Activated T-helper 17 cell treated with anti-CD3 and anti-CD28 coated beads, Interleukin-2, amount 50 U/mL, for 72 hours (primary cell): ENCODE measurements at places on chromosomes 7 and 10.

DNA sequence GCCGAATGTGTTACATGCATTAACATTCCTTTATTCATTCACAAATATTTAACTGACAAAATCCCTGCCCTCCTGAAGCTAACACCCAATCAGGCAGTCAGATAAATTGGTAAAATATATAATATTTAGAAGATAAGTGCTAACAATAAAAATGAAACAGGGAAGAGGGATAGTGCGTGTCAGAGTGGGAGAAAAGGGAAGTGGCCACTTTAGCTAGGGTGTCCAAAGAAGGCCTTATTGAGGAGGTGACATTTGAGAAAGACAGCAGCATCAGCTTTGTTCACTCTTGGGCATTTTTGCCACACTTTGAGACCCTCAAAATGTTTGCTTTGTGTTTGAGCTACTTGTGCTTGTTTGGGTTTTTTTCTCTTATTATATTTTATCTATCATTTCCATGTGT, 317.8 kb downstream of the SNX13 start:
- no peak for ATAC-seq

DNA sequence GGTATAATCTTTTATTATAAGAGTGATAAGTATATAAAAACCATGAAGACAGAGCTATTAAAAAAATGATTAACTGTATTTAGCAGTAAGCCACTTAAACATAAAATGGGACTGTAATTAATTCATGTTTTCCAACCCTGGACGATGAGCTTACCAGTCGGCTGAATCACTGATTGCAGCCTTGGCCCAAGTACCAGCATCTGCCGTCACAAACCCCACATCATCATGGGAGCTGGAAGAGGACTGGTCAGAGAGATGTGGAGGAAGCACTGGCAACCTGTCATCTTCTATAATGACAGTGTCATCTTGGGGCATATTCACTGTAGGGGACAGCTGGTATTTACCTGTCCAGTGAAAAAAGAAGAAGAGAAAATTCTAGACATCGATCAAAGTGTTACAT, 473.6 kb downstream of the PARD3 start:
- ATAC-seq = no peak

GRCh38 chr7:12519682-12520009, 50.9 kb upstream of the SCIN start:
- ATAC-seq = no peak

GRCh38 chr7:129741743-129742213, 130.3 kb downstream of the NRF1 start:
- ATAC-seq = no peak

DNA sequence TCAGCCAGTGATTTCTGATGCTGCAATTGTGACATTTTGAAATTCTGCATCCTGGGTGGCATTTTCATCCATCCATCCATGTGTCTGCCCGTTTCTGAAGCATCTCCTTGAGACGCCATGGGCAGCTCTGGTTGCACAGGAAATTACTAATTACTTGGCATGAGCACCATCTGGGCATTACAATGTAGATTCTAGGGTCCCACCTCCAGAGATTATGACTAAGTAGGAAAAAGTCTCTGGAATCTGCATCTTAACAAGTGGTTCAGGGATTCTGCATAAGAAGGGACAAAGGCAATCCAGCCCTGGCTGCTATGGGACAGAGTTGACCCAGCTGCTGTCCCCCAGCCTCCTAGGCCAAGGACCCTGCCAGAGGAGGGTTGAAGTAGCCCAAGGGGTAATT, 65.3 kb downstream of the CUZD1 start:
- ATAC-seq = no peak

GRCh38 chr10:28765641-28766040, 88.3 kb downstream of the BAMBI start:
- no peak for ATAC-seq

DNA sequence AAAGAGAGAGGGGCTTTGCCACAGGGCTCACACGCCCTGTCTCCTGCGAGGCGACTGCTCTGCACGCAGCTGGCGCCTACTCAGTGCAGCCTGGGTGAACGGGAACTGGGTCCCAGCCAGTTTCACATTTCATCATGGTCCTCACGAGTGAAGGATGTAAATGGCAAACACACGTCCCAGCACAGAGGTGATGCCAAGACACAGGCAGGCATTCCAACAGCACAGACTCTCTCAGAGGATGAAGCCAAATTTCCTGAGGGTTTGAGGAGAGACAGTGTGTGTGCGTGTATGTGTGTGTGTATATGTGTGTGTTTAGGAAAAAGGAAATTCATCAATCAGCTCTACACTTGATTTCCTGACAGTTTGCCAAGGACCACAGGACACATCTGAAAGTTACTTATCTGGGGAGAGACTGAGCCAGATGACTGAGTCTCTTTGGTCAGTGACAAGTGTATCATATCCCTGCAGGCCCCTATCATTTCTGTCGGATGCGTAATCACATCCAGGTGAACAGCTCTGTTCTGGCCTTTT, 53.9 kb downstream of the CHST15 start:
- no peak for ATAC-seq

DNA sequence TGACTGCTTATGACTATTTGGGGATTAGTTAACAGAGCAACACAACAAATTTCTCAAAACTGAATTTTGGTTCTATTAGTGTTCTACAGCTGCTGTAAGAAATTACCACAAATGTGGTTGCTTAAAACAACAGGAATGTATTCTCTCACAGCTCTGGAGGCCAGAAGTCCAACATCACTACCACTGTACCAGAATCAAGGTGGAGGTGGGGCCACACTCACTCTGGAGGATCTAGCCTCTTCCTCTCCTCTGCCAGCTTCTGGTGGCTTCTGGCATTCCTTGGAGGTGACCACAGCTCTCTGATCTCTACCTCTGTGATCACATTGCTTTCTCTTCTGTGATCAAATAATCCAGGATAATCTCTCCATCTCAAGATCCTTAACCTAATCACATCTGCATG, 194.7 kb upstream of the BMPER start:
- no peak for ATAC-seq

DNA sequence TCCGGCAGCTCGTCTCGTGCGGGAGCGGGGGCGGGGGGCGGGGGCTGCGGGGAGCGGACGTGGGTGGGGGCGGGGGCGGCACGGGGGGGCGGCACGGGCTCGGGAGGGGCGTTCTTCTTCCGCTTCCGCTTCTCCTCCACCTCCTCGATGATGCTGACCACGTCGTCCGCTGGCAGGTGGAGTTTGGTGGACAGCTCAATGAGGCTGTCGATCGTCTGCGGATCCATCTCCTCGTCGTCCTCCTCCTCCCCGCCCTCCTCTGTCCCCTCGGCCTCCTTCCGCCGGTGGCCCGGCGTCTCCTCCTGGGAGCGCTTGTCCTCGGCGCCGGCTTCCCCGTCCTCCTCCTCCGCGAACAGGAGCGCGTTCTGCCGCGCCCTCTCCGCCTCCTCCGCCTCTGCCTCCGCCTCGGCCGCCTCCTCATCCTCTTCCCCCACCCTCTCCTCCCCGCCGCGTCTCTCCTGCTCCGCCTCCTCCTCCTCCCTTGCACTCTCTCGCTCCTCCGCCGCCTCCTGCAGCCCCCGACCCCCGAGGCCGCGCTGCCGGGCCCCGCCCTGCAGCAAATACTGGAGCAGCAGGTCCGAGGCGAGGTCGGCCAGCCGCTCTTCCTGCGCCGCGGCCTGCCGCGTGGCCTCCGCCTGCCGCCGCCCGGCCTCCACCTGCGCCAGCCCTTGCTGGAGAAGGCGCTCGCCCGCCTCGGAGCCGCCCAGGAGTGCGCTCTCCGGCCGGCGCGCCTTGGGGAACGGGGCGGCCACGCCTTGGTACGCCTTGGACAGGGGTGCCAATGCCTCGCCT, 1.9 kb downstream of the VGF start:
- peak; percentile 3 for ATAC-seq

- no peak for ATAC-seq
Observed at GRCh38 chr10:1290071-1290471, 233.9 kb downstream of the WDR37 start.

- no peak for ATAC-seq
Observed at GRCh38 chr7:48875045-48875916, 49.1 kb upstream of the CDC14C start.

DNA sequence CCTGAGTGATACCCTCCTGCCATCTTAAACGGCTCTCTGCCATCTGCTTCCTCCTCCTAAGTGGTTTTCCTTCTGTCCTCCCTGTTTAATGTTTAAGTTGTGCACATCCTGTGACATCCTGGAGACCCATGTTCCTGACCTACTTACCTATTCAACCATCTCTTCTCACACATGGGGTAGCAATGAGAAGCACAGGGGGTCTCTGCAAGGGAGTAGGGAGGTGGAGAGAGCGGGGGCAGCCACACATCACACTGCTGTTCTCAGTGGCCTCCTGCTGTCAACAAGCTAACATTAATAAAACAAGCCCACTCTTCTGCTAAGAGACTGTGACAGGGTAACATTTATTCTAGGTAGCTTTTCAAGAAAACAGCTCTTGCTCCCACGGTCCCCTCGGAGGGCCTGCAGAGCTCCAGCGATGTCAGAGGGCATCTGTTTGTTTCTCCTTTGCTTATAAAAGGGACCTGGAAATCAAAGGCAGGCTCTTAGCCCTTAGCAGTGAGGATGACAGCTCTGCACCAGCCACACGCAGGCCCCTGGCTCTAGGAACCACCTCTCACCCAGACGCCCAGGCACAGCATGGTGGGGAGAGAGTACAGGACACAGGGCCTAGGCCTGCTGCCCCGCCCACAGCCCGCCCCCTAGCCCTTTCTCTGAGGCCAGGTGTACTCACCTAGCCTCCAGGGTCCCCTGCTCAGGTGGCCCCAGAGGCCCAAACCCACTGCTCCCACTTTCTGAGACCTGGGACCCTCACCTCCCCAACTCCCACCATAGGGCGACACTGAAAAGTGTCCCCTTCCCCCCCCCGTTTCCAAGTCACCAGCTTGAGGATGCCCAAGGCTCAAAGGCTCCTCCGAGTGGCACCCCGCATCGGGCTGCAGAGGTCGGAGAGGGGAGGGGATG, 943 bp upstream of the SLC18A2 start:
- ATAC-seq = no peak

DNA sequence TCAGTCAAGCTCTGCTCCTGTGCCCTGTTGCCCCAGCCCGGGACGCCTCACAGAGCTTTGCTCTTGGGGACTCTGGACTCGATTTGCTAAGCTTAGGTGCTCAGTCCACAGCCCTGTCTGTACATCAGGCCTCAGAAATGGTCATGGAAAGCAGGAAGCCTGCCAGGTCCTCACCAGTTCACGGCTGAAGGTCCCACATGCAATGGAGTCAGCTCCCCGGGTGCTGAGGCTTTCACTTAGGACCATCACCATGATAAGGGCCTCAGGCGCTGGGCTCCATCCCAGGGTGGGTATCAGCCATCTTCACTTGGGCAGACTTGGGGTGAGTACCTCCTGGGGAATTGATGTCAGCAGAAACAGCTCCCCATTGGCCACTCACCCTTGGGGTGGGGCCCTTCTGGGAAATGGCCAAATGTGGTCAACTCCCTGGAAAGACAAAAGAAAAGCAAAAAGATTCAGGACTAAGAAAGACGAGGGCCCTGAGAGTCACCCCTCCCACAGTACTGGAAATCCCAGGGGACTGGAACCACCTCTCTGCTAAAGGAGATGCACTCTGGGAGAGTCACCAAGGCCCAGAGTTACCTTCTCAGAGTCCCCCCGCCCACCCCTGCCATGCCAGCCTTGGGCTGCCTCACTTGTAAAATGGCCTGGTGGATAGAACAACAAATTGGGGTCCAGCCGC, 37.6 kb downstream of the FAM53B start:
- peak; percentile 23 for ATAC-seq

DNA sequence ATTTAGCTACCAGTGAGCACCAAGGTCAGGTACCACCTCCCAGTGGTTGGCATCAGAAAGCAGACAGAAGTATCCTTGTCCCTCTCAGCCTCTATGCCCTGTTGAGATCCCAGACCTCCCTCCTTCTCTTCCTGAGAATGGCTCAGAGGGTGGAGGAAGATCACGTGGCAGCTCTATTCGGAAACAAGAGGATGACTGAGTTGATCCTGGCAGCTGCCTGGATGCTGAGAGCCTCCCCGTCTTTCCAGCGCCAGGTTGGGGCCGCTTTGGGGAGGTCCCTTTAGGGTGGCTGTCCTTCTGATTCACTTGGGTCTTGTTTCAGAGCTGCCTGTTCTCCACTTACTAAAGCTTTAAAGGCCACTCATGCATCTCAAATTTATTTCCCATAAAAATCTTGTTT, 36.9 kb upstream of the NPFFR1 start:
- no peak for ATAC-seq

GRCh38 chr10:126126866-126127265, 230.5 kb downstream of the FANK1 start:
- ATAC-seq = no peak

- peak; percentile 64 for ATAC-seq
Observed at GRCh38 chr7:100563809-100564400, 9.8 kb downstream of the SAP25 start.

GRCh38 chr10:115214829-115215228, 121.7 kb downstream of the ATRNL1 start:
- ATAC-seq = no peak

GRCh38 chr10:16952610-16953009, 135.4 kb upstream of the RSU1 start:
- no peak for ATAC-seq

GRCh38 chr7:15305002-15305600, 256.7 kb downstream of the AGMO start:
- no peak for ATAC-seq

DNA sequence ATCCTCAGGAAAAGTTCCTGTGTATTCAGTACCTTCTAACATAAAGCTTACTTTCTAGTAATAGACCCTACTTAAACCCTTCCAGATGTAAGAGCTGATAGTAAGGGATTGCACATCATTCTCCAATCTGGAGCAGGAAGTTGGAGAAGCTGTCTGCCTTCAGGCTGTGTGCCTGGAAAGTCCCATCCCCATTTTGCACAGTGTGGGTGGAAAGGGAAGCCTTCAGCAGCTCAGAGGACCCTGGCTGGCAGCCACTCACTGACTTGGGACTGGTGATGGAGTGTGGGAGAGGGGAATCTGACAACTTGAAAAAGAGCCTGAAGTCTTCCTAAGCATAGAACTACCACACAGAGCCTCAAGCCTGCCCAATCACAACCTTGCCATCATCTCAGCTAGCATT, 164.1 kb upstream of the ADO start:
- no peak for ATAC-seq

DNA sequence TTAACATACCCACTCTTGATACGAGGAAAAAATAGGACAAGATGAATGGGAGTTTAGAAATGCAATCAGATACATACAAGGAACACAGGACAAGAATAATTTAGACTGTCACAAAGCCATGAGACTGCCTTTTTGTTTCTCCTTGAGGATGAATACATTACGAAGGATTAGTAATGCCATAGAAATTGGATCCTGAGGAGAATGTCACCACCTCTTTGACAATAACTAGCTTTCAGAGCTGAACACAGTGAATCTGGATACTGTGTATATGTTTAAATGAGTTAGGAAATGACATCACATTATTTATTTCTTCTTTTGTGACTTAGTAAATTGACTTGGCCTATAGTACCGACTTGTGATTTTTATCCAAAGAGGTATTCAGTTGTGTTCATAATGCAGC, 596.3 kb upstream of the CNTNAP2 start:
- ATAC-seq = no peak
